Activated naive CD4-positive, alpha-beta T cell treated with anti-CD3 and anti-CD28 coated beads, Interleukin-2, amount 50 U/mL, for 72 hours (primary cell): ENCODE measurements at places on chromosomes 1 and 21. TPM values are rescaled to one million over a fixed set of nuclear protein-coding genes. Genes with fewer than 3 reads are reported as not detected.

Gene HLX
- 1.9 TPM for total RNA-seq

DNA sequence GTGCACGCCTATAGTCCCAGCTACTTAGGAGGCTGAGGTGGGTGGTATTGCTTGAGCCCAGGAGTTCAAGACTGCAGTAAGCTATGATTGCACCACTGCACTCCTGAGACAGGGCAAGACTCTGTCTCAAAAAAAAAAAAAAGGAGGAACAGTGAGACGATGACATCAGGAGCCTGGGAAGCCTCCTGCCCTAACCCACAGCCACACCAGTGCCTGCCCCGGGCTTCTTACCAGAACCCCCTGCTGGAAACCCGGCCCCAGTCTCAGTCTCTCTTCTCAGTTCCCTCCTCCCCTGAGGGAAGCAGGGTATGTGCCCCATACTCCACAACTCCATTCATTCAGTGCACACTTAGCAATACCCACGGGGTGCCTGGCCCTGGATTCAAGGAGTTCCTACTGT lies 9.1 kb downstream of the COL8A2 start:
- no peak for DNase-seq

- no peak for DNase-seq
Observed at GRCh38 chr1:160858507-160858906, 4.2 kb downstream of the CD244 start.

- DNase-seq, result no peak
Observed at GRCh38 chr1:71885171-71885570, 397.2 kb downstream of the NEGR1 start.

DNA sequence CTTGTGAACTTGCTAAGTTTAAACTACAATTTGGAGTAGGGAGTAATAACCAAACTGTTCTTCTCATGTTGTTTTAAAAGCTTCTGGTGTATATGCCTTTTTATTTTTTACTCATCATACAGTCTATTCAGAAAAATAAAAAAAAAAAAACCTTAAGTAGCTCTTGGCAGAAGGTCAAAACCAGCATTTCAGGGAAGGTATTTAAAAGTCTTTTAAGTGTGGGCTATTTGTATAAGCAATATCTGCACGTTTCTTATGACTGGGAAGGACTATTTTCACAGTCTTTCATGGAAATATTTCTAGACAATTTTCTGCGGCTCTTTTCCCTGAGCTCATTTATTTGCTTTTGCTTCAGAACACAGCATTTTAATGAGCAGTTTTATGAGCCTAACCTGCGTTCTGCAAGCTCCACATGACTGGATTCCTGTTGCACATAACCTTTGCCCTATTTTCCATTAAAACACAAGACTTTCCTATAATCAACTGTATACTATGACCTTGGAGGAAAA lies 60.9 kb upstream of the C1orf105 start:
- no peak for DNase-seq

Gene RBM11
- total RNA-seq, result 7.4 TPM

GRCh38 chr1:242211254-242212022 lies 212.5 kb upstream of the MAP1LC3C start:
- DNase-seq, result no peak

GRCh38 chr21:41614511-41614910 lies 106.6 kb upstream of the TMPRSS2 start:
- DNase-seq, result no peak

Gene TRIM58
- total RNA-seq, result 0.10 TPM

DNA sequence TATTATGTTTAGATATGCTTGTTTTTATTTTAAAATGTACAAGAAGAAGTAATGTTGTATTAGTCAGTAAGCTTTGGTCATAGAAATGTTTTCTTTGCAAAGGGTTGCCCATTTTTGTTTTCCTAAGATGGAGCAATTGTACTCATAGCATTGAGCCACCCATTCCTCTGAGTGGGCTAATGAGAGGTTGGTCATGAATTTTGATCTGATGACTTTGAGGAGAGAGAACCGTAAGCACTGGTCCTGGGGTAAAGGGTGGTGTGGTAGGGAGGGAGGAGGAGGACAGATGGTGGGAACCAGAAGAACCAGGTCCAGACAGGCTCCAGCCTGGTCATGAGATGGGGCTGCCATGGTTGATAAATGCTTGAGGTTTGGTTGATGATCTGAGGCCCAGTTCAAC lies 15.9 kb upstream of the SLC6A9 start:
- no peak for DNase-seq

DNA sequence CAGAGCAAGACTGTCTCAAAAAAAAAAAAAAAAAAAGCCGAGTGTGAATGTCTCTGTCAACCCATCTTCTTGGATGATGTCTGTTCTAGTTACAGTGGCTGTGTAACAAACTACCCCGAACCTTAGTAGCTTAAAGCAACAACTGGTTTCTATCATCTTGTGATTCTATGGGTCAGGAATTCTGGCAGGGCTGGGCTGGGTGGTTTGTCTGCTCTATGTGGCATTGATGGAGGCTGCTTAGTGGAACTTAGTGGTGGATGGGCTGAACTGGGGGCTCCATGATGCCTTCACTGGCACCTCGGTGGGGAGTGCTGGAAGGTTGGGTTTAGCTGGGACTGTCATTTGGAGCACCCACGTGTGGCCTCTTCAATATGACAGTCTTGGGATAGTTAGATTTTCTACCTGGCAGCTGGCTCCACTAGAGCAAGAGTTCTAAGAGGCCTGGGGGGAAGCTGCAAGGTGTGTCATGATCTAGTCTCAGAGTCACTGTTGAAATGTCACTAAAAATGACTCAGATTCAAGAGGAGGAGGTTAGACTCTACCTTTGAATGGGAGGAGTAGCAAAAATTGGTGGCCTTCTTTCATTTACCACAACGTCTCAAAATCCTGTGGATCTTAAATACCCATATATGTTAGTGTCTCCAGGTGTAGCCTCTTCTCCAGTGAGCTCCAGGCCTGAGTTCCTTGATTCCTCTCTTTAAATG lies 18.6 kb downstream of the ACOT11 start:
- DNase-seq, result no peak

Gene INSRR
- total RNA-seq, result 0.29 TPM

DNA sequence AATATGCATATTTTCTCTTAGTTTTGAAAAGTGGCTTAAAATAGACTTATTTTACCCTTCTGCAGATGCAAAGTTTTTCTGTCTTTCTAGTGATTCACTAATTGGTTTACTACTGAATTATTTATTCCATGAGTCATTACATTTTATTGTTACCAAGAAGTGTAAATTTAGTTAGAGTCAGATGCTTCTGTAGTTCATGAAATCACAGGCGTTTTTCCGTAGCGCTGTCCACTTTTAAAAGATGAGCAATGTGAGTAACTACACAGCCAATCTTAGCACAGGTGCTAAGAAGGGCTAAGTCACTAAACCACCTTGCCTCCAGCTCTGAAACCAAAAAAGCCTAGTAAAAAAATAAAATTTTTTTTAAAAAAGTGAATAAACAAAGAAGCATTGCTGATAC lies 24.7 kb downstream of the RGS13 start:
- no peak for DNase-seq

GRCh38 chr1:201252944-201253371 lies 30.3 kb upstream of the PKP1 start:
- no peak for DNase-seq

DNA sequence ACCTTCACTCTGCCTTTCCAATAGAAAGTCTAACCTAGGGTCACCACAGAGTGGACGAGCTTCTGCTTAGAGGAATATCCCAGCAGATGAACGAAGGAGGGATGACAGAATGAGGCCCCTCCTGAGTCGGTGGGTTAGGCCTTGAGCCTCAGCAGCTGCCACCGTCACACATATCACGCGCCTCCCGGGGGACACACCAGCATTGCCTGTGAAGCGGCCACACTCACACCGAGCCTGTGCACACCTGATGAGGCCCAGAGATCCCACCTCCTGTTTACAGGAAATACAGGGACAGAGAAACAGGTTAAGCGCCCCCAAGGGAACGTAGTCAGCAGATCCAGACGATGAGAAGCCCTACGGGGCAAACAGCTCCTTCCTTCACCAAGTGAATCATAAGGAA lies 25.1 kb upstream of the LRRC47 start:
- DNase-seq, result no peak

DNA sequence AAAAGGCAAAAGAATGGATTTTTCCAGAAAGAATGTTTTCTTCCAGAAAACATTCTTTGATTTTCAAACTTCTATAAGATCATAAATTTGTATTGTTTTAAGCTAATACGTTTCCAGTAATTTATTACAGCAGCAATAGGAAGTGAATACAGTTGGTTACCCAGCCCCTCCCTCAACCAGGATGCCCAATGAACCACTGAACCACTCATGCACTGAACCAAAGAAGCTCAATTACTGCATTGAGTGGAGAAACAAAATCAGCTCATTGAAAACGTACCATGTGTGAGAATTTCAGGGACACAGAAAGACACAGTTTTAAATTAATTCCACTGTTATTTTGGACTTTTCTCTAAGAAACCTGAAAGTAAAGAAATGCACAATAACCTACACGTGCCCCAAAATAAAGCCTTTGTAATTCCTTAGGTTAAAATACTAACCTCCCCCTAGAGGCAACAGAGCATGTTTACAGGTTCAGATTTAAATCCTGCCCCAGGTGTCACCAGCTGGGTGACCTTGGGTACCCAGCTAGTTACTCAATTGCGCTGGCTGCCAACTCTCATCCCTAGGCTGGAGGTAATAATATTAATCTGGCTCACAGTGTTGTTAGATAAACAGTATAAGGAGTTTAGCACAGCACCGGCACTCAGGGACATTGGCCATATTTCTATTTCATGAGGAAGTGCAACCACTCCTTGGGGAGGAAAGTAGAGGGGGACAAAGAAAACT lies 111.7 kb downstream of the NMNAT2 start:
- no peak for DNase-seq

Gene AMY2A
- not detected for total RNA-seq

Gene FABP3
- not detected for total RNA-seq

DNA sequence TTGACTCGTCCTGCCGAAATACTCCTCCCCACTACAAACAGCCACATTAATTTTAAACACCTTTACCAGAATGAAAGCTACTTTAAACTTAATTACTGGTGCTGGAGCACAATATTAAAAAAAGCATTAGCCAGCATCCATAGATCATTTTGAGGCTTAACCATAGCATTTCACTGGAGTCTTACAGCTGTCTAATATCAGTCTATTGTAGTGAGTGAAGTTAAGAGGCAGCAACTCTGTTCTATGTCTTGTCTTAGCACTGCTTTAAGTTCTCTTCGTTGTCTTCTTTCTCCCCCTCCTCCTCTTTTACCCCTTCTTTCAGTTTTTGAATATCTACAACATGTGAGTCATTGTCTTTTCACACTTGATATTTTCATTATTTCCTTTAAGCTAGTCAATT lies 49.3 kb downstream of the ADGRL2 start:
- DNase-seq, result no peak

GRCh38 chr1:9835404-9835757 lies 11.6 kb upstream of the CLSTN1 start:
- no peak for DNase-seq

DNA sequence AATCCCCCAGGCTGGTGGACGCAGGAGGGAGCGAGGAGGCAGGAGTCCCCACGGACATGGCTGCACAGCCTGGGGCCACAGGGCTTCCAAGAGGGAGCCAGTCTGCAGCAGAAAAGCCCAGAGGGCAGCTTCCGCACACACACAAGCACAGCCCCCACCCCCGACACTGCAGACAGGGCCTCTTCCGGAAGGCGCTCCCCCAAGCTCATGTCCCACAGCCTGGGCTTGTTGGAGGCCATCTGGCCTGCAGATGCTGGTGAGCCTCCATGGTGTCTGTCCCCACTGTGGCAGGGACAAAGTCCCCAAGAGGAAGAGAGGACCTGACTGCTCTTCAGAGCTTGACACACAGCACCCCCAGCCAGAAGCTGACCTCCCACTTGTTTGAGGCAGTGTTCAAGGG lies 13.4 kb upstream of the KIAA1614 start:
- DNase-seq, result no peak

DNA sequence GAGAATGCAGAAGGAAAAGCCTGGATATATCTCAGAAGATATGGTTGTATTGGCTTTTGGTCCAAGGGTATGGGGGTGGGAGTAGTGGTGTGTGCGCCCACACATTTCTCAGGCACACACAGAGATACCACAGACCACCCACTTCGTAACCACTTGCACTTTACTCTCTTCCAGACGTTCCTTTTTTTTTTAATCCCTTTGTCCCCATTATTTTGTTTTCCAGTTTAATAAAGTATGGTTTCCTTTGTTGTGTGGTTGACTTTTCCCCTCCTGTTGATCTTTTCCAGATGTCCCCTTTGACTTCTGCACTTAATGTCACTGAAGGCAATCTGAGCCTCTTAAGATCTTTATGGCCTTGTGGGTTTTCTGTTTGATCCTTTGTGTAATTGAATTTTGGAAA lies 10.5 kb upstream of the TARS2 start:
- DNase-seq, result no peak

DNA sequence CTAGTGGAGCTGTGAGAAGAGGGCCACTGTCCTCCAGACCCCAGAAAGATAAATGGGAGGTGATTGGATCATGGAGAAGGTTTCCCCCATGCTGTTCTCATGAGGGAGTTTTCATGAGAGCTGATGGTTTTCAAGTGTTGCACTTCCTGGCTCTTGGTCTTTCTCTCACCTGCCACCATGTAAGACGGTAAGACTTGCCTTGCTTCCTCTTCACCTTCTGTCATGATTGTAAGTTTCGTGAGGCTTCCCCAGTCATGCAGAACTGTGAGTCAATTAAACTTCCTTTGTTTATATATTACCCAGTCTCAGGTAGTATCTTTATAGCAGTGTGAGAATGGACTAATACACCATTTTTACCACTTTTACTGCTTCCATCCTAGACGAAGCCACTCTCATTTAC lies 27.6 kb downstream of the GPR88 start:
- DNase-seq, result no peak

GRCh38 chr1:162200096-162200847 lies 130.8 kb downstream of the NOS1AP start:
- DNase-seq, result no peak

DNA sequence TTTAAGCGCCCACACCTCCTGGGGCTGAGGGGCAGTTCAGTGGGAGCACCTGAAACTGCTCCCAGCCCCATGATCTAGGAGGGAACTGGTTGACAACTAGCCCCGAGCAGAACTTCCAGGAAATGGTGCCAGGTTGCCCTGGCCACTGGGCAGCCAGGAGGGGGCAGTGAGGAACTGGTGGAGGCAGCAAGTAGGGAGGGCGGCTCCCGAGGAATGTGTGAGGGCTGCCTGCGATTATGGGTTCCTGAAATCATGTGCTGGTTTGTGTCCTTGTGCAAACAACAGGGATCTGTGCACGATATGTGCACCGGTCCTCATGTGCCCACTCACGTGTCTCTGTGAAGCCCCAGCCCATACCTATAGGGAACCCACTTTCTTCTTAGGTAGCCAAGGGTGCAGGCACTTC lies 9.9 kb downstream of the GPR3 start:
- DNase-seq, result no peak

GRCh38 chr21:17732306-17732705 lies 86.8 kb downstream of the C21orf91 start:
- DNase-seq, result no peak
